Omental fat pad (tissue), 4 donors: ENCODE measurements at places on chromosomes 12 and 14.

GRCh38 chr14:105378873-105379685 lies 19.3 kb upstream of the TEX22 start:
- DNase-seq, result no peak

DNA sequence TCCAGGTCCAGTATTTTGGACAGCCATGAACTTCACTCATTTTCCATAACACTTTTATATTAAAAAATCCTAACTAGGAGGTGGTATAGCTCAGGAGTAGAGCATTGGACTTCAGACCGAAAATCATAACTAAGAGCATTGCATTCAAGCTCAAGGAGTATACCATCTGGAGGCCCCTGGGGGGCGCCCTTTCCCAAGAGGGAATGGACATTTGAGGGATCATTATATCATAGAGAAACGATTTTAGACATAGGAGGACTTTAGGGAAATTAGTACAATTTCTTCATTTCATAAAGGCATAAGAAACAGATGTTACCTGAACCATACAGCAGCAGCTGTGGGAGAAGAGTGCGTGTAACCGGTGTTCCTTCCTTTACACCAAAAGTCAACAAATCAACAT lies 5.2 kb upstream of the ATG14 start:
- DNase-seq, result no peak

GRCh38 chr14:92751819-92752218 lies 3.4 kb upstream of the LGMN start:
- DNase-seq, result no peak

DNA sequence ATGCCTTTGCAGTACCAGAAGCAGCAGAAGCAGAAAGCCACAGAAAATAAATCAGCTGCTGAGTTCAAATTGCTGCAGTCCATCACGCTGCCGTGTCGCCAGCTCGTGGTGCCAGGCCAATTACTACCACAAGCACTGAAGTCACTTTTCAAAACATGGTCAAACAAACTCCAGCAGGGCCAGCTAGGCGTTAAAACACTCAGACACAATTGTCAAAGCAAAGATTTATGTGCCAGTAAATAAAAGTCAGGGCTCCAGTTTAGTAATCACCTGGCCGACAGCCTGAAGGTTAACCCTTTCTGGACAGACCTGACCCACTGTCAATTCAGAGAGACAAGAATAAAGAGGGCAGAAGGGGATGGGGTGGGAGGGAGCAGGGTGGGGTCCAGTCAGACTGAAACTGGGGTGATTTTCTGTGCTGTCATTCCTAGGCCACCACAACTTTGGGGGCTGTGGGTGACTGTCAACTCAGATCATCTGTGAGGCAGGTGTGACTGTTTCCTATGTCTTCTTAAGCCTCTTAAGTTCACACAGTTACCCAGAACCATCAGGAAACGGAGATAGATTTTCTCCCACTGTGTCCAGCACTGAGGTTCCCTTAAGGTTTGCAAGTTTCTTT lies 109.8 kb upstream of the FUT8 start:
- DNase-seq, result no peak

DNA sequence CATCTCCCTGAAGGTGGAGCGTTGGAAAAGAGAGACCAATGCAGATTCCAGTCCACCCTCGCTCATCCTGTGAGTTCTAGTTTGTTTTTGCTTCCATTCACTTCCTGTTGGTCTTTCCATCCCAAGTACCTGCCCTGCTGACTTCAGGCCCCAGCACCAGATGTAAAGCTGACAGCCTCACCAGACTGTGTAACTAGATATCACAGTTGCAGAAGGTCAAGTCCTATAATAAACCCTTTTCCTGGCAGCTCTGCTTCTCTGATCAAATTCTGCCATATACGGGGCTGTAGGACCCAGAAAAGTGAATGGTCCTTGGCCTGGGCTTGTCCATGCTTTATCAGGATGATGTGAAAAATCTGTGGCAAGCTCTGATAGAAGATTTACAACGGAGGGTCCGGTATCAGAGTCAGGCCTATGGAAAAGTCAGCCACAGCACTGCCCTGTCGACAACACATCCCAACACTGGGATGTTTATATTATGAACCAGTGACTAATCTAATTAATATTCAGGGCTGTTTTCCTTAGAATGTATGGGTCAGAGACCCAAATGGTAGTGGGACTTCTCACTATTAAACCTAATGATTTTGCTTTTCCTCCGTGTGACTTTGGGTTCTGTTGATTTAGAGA lies 42.1 kb downstream of the CCDC175 start:
- no peak for DNase-seq

- no peak for DNase-seq
Measured at GRCh38 chr12:78885466-78885865, 20.9 kb downstream of the SYT1 start.

DNA sequence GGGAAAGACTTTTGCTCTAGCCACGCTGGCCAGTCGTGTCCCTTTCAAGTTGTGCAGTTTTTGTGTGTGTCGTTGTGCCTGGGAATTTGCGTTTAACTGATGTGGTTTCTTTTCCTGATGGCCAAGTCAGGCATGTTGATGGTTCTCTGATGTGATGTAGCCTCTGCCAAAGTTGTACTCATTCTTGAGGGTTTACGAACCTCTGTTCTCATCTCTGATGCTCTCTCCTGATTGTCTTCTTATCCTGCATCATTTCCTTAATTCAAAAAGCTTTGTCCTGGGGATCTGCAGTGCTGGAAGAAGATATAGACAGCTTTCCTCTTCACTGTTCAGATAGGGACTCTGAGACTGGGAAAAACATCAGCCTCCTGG lies 25.4 kb downstream of the CD9 start:
- no peak for DNase-seq

DNA sequence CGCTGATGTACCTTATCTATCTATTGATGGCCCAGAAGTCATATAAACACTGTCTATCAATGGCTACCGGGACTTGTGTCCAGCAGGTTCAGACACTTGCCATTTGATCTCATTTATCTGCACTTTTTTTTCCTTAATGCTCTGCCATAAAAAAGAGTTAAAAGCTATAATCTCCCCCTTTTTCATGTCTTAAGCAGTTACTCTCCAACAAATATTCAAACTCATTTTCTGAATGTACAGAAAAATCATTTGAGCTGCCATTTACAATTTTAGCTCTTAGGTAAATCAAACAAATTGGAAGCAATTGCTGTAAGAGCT lies 101.4 kb downstream of the SLC8A3 start:
- no peak for DNase-seq

DNA sequence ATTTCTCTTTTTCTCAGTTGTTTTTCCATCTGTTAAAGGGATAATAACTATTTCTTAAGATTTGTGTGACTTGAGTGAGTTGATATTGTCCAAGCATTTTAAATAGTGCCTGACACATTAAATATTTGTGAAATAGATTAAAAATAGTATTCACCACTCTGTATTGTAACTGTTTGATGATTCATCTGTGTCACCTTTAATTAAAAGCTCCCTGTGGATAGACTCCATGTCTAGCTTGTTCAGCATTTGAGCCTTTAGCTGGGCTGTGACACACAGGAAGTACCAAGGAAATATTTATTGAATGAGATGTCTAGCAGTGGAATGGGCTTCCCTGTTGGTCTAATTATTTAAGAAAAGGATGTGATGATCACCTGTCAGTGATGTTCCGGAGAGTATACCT lies 1.8 kb upstream of the GLIPR1L2 start:
- DNase-seq, result no peak

DNA sequence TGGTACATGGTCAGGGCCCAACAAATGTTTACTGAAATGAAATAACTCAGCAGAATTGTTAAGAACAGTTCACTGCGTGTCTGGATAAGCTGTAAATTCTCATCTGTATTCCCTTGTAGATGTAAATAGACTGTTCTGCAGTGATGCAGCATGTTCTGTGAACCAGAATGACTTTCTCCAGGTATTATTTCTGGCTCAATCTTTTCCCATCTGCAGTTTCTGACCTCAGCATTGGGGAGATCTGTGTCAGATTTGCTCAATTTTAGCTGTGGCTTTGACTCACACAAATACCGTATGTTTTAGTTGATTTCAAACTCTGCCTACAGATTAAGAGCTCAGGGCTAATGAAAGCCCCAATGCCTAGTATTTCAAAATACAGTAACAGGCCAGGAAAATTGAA lies 49.2 kb upstream of the DICER1 start:
- no peak for DNase-seq

- DNase-seq, result no peak
Measured at GRCh38 chr14:105646175-105646574, 119.8 kb downstream of the TMEM121 start.

DNA sequence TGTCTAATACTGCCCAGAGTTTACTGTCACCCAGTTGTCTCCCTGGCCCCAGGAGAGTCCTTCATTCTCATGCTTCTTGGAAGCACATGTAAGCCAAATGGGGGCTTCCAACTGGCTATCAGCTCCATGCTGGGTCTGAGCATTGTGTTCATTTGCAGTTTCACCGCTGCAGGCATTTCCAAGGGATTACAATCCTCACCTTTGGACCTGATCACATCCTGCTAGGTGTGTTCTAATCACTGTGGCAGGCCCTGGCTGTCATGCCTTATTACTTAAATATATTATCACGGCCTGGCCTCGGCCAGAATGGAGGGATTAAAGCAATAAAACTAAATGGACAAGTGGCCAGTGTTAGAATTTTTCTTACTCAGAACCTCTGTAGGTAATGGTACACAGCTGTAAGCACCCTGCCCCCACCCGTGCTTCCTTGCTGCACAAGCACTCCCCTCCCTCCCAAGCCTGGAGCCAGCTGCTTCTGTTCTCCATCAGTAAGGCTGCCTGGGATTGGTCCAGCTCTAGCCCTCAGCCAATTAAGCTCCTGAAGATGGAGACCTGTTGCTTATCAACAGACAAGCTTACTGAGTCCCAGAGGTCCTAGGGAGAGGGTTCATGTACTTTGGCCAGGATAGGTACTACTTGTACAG lies 175.9 kb upstream of the RBM19 start:
- no peak for DNase-seq

DNA sequence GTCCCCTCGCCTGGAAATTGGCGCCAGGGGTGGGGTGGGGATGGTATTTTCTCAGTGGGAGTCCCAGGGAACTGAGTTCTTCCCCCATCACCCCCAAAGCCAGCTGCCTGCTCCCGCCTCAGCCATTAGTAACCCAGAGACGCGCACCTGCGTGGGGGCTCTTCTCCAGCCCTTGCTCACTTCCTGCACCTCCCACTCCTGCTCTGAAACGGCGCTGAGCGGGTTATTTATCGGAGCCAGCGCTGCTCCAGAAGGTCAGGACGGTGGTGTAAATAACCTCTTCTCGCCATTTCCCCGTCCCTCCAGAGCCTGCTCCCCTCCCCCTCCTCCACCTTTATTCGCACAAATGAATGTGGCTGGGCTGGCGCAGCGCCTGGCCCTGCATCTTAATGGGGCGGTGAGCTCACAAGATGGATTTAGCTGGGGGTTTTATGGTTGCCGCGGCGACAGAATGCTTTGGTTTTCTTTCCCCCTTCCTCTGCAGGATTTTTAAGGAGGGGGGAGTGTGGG lies 12.2 kb downstream of the GPR84 start:
- no peak for DNase-seq

DNA sequence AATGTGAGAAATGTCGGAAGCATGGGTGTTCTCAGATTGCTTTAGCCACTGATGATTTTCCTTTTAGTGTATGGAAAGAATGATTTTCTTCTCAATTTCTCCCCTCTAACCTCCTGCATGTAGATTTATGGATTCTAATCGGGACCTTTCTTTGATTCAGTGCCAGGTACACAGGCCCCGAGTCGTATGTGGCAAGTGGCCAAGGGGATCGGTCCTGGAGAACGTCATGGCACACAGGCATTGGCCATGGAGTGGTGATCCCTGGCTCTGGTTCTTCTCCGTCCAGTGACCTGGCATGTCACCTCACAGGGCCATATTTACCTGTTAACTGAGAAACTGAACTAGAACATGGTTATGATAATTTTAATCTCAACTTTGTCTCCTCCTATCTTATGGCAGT lies 58.1 kb downstream of the ETV6 start:
- no peak for DNase-seq

- no peak for DNase-seq
Measured at GRCh38 chr14:84250893-84251292, 1279.1 kb upstream of the FLRT2 start.
